ENCODE measurements at places on chromosomes 11 and 22.

GRCh38 chr11:69485337-69486041 lies 4.0 kb downstream of the LINC01488 start:
- no peak for ATAC-seq

- ATAC-seq = peak; percentile 64
Measured at GRCh38 chr22:46737976-46738646, at the start of gene CERK. CERK (minus strand) TSS chr22:46738252; CDS start chr22:46738148, 104 bp downstream.

- ATAC-seq = no peak
Measured at GRCh38 chr11:117829369-117829725, 4.8 kb upstream of the FXYD2 start.

GRCh38 chr11:32023370-32024305 lies 67.2 kb upstream of the RCN1 start:
- no peak for ATAC-seq

- ATAC-seq = no peak
Measured at GRCh38 chr11:114148013-114148382, 88.5 kb downstream of the ZBTB16 start.

DNA sequence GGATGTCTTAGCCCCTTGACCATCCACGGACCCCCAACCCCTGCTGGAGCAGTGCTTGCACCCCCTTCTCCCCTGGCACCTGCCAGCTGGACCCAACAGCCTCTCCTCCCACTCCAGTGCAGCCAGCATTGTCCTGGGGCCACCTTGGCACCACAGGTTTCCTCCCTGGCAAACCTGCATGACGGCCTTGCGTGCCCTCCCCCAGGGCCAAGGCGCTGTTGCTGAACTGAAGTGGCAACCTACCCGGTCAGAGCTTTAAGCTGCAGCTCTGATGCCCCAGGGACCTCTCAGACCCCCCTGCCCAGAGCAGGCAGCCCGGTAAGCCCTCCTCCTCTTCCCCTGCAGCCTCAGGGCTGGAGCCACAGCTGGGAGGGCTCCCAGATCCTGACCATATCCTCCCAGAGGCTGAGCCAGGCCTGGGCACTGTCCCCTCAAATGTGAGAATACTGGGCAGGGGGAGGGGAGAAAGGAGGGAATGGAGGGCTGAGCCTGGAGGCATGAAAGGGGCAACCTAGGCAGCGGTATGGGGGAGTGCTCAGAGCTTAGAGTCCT lies 1.8 kb upstream of the LRRC75B start:
- no peak for ATAC-seq

DNA sequence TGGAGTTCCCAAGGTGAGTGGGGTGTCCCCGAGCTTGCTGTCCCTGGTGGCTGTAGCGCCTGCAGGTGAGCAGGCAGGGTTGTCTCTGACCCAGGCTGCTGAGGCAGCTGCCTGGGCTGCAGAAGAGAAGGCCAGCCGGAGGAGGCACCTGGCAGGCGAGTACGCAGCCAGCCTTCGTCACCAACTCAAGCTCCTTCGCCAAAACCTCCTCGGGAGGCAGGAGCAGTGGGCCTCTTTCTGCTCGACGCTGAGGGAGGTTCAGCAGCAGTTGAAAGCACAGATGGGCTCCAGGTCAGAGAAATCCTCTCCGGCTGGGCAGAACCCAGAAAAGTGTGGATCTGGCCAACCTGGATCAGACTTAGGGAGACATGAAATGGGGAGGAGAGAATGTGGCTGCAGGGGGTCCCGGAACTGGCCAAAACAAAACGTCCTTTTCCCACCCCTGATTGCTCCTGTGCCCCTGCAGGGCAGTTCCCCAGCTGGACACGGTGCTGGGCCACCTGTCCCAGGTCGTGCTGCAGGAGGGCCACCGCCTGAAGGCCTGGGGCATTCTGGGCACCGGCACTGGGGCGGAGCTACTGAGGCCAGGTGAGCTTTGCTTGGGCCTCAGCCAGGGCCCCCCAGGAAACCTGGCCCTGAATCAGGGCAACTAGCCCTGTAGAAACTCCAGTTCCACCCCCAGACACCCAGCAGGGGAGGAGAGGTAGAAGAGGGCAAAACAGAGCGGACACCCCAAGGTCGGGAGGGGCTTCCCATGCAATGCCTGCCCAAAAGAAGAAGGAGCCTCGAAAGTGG lies 56.7 kb downstream of the BTG4 start:
- peak; percentile 11 for ATAC-seq

GRCh38 chr11:19679952-19680828 lies 32.4 kb upstream of the NAV2 start:
- ATAC-seq = peak; percentile 92

- peak; percentile 97 for ATAC-seq
Measured at GRCh38 chr11:67583247-67584204, at the start of gene GSTP1. GSTP1 (plus strand) TSS chr11:67583812; CDS start chr11:67583844, 32 bp downstream.

DNA sequence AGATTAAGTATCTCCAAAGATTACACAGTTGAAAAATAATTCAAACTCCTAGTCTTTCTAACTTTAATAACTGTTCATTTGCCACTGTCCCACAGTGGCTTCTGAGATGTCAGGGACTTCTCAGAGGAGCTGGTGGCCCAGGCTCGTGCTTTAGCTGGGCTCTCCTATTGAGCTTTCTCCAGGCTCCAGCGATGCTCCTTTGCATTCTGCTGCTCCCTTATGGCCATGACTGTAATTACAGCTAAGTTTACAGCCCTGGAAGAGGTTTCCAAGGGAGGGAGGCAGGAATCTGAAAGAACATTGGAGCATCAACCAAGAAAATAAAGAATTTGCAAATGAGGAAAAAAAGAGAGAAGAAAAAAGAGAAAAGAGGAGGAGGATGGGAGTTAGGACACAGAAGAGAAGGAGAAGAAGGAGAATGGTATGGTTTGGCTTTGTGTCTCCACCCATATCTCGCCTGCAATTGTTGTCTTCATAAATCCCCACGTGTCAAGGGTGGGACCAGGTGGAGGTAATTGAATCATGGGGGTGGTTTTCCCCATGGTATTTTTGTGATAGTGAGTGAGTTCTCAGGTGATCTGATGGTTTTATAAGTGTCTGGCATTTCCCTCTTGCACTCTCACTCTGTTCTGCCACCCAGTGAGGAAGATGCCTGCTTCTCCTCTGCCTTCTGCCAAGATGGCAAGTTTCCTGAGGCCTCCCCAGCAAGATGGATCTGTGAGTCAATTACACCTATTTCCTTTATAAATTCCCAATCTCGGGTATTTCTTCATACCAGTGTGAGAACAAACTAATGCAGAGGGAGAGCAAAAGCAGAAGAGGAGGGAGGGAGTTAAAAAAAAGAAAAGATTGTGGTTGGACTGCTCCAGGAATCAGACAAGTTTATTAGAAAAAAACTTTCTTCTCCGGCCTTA lies 857.0 kb downstream of the KCNA4 start:
- peak; percentile 96 for ATAC-seq

- no peak for ATAC-seq
Measured at GRCh38 chr11:115326526-115326925, 177.7 kb downstream of the CADM1 start.

DNA sequence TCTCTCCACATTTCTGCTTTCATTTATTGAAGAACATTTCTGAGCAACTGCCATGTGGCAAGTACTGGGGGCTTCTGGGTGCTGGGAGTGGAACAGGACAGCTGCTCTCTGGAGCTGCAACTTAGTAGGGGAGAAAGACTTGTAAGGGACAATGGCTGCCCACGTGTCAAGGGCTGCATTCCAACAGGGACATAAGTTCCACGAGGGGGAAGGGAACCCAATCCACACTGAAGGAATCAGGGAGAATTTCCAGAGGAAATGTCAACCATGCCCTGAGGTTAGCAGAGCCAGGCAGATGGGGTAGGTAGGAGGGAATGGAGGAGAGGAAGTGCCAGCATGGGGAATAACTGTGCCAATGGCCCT lies 1.7 kb downstream of the MAPK8IP2 start:
- ATAC-seq = no peak

DNA sequence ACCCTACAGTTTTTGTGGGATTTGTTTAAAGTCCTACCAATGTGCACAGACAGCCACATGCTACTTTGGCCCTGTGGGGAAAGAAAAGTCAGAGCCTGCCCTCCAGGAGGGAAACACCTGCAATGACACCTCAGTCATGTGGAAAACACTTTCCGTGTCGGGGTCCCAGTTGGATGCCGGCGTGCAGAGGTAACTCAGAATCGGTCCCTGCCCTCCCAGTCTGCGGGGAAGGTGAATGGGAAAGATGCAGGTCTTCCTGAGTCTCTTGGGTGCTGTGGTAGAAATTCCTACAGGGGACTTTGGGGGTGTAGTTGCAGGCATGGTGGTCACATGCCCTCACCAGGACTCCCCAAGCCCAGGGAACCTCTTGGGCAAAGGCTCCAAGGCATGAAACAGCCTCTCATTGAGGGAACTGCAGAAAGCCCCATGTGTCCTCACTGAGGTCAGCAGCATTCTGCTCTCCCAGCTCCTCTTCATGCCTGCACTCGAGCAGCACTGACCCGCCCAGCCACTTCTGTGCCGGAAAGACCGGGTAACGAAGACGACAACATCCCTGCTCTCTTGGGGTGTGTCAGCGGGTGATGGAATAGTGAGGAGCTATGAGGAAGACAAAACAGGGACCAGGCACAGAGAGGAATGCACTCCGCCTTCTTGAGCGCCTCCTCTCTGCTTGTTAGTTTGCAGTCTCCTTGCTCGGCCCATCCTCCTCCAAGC lies 4.7 kb downstream of the RIBC2 start:
- ATAC-seq = no peak

- no peak for ATAC-seq
Measured at GRCh38 chr11:107042748-107043147, 24.5 kb upstream of the GUCY1A2 start.

DNA sequence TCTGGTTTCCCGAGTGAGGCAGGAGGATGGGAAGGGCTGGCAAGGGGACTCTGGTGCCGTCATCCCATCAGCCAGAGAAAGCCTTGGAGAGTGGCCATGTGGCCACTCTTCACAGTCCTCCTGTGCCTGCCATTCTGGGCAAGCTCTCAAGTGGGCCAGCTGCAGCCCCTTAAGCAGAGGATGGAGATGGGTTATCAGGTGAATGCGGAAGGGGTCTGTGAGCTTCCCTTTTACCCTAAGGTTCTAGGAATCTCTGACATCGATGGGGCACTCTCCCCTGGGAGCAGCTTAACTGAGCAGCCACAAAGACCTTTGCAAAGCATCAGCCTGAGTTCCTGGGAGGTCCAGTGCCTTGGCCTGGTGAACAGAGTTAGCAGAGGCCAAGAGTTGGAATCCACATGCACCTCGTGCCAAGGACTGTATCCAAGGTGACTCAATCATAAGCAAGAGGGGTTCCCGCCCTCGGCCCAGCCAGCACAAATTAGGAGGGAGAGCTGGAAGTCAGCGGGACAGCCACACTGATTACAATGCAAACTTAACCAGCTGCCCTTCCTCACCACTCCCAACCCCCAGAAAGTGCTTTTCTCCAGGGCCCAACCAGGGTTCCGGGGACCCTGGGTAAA lies 193.6 kb downstream of the BUD13 start:
- no peak for ATAC-seq

- ATAC-seq = no peak
Measured at GRCh38 chr22:43479962-43480361, 68.1 kb downstream of the MPPED1 start.

- no peak for ATAC-seq
Measured at GRCh38 chr22:36113121-36113520, 47.4 kb downstream of the APOL3 start.

- no peak for ATAC-seq
Measured at GRCh38 chr11:74033046-74033445, 24.2 kb upstream of the UCP3 start.

DNA sequence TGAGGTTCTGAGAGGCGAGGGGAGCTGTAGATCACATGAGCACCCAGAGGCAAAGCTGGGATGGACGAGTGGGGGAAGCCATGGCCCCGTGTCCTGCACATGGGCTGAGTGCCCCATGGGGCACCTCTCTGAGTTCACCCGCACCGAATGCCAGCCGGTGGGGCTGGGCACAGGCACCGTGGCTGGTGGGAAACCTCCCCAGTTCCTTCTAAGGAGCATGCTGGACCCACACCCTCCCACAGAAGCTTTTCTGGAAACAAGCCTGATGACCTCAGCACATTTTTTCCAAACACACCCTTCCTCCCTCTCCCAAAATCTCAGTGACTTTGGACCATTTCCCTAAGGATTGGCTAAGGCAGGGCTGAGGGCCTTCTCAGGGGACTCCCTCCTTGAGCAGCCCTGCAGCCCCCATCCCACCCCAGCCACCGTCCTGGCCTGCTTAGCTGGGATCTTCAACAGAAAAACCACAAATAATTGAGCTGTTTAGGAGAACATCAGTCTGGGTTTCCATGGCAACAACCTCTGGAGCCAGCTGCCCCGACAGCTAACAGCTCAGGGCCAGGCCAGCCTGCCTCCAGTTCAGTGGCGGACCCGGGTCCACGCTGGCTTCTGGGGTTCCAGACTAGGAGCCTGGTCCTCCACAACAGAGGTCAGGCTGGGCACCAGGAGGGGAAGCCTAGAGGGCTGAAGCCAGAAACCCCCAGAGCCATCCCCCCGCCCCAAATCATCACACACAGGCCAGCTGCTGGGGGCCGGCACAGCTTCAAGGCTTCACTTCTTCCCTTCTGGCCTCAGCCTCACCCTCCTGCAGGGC lies 18.1 kb upstream of the LINC01488 start:
- ATAC-seq = peak; percentile 66

- no peak for ATAC-seq
Measured at GRCh38 chr11:79371152-79371551, 69.7 kb downstream of the TENM4 start.

GRCh38 chr11:21225860-21226259 lies 556.5 kb downstream of the NELL1 start:
- no peak for ATAC-seq

- ATAC-seq = no peak
Measured at GRCh38 chr22:42001706-42002105, 3.1 kb downstream of the WBP2NL start.

Measured in SK-N-SH treated with all-trans-retinoic acid at 6 μM for 48 hours (cell line).